ENCODE measurements at places on chromosomes 2 and 18.
A peak's percentile ranks its signal among the peaks of the same experiment; 100 is the strongest.

DNA sequence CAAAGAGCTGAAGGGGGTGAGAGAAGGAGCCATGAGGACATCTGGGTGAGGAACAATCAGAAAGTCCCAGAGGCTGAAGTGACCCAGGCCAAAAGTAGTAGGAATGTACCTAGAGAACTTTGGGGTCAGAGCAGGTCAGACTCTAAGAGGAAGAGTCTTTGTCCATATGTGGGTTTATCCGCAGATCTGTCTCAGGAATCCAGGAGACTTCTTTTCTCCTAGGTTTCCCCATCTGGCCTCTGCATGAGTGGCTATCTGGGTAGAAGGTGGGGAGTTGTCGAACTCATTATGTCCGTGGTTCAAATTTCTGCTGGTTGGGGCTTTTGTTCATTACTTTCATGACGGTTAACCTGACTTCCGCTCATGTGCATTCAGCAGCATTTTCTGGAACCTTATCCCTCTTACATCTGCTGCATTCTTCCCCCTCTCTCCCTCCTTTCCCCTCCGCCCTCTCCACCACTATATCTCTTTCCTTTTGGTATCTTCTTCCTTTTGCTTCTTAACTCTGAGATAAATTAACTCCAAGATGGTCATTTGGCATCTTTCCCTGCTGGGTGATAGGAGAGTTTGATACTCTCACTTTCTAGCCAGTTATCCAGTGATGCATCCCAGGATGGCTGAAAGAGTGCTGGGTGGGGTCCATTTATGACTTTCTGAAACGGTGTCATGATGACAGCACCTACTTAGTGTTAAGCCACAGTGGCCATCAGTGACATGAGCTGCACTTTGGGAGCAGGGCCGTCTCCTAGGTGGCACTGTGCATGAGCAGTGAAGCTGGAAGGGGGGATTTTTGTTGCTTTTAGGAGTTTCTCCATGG, 2.1 kb downstream of the LIPG start:
- DNase-seq = no peak

GRCh38 chr2:193199322-193199721, 1004.6 kb upstream of the TMEFF2 start:
- no peak for DNase-seq

GRCh38 chr2:78532762-78533379, 492.6 kb upstream of the REG3G start:
- DNase-seq = no peak

- DNase-seq = no peak
Observed at GRCh38 chr2:20456116-20456571, 9.3 kb downstream of the RHOB start.

GRCh38 chr2:33412920-33413319, 63.5 kb upstream of the RASGRP3 start:
- no peak for DNase-seq

- DNase-seq = no peak
Observed at GRCh38 chr2:121118951-121119350, 166.1 kb downstream of the TFCP2L1 start.

GRCh38 chr2:64819361-64819760, 165.6 kb upstream of the SERTAD2 start:
- DNase-seq = no peak

- no peak for DNase-seq
Observed at GRCh38 chr2:47784352-47784851, 1.5 kb downstream of the MSH6 start.

DNA sequence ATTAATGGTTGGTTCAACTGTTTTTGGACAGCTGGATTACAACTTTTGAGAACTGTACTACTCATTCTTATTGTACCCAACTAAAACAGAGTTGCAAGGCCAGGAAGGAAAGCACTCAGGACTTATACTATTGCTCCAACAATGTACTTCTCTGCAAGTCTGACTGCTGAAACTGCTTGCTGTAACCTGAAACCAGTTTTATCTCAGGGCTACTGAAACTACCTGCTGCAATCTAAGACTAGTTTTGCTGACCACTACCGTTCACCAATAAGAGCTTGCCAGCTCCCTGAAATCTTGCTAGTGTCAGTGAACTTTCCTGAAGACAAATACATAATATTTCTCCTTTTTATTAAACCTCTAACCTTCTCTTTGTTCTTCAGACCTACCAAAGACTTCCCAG, 157.3 kb downstream of the CDCA7 start:
- no peak for DNase-seq

- no peak for DNase-seq
Observed at GRCh38 chr2:216308576-216308975, 63.7 kb downstream of the MARCHF4 start.

DNA sequence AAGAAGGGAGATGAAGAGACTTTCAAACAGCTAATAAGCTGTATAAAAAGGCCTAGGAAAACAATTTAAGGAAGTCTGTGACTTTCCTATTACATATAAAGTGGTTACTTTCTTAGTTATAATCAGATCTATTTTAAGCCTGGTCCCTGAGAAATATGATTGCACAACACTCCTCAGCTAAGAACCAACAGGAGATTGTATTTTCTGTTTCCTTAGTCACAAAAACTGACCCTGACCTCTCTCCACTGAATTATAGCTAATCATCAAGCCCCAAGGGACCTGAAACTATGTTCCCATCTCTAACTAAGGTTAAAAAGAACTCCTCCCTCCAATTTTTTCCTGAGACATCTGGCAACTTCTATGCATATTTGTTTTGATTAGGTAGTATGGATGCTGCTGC, 106.9 kb downstream of the ROCK1 start:
- no peak for DNase-seq

DNA sequence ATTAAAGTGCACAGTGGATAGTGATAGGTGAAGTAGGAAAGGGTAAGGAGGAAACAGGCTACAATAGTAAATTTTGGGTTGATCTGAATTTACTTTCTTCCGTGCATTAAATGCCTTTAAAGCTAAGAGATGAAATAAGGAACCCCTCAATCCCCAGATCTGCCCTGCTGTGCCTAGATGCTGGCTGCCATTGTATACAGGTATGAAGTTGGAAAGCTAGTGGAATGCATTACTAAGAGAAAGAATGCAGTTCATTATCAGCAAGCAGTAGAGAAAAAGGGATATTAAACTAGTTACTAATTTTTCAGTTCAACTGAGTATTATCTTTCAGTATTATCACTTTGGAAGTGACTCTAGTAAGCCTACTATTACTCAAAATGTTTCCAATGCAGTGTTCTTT, 93.3 kb downstream of the WDPCP start:
- DNase-seq = no peak

GRCh38 chr18:45997700-45998151, 30.6 kb upstream of the EPG5 start:
- no peak for DNase-seq

- DNase-seq = no peak
Observed at GRCh38 chr2:122179492-122180165, 424.2 kb downstream of the TSN start.

DNA sequence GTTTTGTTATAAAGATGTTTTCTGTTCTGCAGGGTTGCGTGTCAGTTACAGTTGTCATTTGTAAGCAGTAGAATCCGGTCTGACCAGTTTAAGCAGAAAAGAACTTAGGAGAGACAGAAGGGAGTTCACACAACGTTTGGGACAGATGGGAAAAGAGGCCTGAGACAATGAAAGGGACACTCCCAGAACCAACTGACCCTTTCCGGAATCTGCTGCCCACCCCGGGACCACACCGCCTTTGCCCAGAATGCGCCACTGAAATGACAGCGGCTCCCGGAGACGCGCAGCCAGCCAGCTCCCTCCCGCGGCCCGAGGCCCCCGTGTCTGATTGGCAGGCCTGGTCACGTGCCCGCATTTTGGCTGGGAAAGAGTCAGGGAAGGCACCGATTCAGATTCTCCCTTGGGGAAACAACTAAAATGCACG, 244.6 kb downstream of the BCL2 start:
- DNase-seq = no peak

DNA sequence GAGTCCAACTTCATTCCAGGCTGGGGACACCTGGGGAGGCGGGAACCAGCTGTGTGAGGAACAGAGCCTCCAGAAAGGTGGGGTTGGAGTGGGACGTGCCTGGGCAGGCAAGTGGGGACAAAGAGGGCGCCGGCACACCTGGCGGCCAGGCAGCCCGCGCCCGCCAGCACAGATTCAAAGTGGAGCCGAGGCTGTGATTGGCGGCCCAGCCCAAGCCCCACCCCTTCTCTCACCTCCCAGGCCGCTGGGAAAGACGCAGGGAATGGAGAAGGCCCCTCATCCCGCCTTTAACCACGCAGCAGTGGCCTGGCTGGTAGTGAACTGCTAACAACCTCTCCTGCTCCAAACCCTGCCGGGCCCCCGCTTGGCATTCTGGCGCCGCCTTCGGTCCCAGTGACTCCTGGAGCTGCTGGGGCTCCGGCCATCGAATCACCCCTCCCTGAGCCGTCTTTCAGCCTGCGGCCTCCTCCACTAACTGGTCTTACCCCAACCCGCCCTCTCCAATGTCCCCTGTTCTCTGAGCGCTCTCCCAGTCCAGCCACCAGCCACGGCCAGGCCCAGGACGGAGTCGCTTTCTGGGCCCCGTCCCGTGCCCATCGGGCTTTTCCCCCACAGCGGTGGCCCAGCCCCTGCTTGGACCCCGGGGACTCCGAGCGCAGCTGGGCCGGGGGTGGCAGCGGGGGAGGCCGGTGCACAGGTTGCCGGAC, 27.9 kb upstream of the PTMA start:
- DNase-seq = no peak

- DNase-seq = no peak
Observed at GRCh38 chr2:197075754-197076337, 149.3 kb upstream of the PGAP1 start.

DNA sequence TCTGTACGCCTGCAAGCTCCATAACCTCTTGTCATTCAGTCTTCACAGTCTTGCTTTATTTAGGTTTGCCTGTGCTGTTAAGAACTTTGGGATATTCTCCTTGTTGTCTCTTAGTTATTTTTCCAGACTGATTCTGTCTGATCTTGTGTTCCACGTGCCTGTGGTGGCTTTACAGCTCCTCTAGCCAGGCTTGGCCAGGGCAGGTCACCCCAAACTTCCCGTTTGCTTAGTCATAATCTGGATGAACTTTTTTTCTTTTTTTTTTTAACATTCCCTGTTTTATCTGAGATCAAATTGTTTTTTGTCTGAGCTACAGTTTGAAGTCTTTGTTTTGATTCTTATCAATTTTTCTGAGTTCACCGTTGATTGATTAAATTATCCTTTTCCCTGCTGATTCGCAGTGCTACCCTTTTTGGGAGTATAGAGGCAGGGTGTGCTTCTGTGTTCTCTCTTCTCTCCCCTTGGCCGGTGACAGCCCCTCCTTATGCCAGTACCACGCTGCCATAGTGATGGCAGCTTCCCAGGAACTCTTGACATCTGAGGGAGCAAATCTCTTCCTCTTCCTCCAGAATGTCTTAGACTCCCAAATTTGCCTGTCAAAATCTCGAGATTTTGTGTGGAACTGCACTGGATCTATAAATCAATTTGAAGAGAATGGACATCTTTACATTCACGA, 2.5 kb downstream of the SP100 start:
- no peak for DNase-seq

DNA sequence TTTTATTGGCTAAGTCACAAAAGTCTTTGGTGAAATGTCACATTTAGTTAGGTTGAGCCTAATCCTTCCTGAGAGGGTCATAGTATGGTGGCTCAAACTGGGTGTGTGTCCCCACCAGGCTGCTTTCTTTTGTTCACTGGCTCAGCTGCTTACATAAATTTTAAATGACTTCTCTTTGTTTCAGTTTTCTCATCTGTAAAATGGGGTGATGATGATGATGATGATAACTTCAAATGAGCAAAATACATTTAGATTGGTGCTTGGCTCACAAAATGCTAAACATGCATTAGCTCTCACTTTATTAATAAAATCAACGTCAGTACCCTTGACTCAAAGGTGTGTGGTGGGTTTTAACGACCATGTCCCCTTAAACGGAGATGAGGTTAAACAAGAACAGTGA, 7.2 kb upstream of the TAF1B start:
- no peak for DNase-seq

- no peak for DNase-seq
Observed at GRCh38 chr2:75810611-75811330, 100.1 kb upstream of the GCFC2 start.

GRCh38 chr18:65941482-65941881, 190.7 kb downstream of the CDH7 start:
- no peak for DNase-seq

GRCh38 chr2:241315879-241316631, at the start of gene SEPTIN2:
SEPTIN2 (plus strand) TSS chr2:241315925; CDS start chr2:241324233, 8,308 bp downstream.
- DNase-seq = peak; percentile 39

- DNase-seq = no peak
Observed at GRCh38 chr2:160405077-160405867, 88.3 kb downstream of the RBMS1 start.

GRCh38 chr2:105176429-105176828, 65.1 kb upstream of the GPR45 start:
- no peak for DNase-seq

- no peak for DNase-seq
Observed at GRCh38 chr2:231472816-231473215, 8.5 kb upstream of the NCL start.

DNA sequence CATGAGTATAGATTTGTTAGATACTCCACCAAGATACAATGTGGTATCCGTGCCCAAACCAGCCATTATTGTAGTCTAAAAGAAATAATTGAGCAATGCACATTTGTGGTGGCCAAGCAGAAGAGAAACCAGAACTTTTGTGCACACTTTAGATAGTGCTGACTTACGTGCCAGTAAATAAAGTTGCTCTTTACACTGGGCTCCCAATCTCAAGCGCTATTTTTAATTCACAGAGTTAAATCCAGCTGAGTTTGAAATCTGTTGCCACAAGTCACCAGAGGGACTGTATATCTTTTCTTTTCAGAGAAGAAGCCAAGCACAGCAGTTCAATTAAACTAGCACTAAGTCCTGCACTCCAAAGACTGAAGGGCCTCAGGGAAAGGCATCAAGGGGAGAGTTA, 680.4 kb downstream of the TDRD15 start:
- no peak for DNase-seq

DNA sequence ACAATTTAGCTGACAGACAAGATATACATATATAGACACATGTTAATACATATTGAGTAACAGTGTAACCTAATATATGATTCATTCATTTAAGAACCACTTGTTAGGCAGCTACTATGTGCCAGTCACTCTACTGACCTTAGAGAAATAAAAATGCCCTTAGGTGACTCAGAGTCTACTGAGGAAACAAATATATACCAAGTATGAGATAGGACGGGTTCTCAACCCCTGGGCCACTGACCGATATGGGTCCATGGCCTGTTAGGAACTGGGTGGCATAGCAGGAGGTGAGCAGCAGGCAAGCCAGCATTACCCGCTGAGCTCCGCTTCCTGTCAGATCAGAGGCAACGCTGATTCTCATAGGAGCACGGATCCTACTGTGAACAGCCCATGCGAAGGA, 14.8 kb downstream of the STRN start:
- no peak for DNase-seq

Measured in thoracic aorta (tissue), 2 donors.